Neural crest cell (in vitro differentiated cells): ENCODE measurements at places on chromosomes 6 and 20. TPM values are rescaled to one million over a fixed set of nuclear protein-coding genes. Genes with fewer than 3 reads are reported as not detected.

Gene COX4I2
- not detected in 2 replicates for total RNA-seq

DNA sequence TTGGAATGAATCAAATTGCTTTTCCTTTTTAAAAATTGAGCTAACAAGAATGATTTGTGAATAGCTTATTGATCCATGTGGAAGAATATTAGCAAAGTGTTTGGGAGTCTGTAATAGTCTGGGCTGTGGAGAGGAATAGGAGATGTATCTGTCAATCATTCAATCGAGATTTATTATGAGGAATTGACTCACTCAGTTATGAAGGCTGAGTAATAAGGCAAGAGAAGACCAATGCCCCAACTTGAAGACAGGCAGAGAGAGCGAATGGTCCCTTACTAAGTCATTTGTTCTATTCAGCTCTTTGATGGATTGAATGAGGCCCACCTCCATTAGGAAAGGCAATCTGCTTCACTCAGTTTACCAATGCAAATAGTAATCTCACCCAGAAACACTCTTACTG, 403.0 kb downstream of the CD83 start:
- no peak overlapping the region for H3K4me3 ChIP-seq
- H3K27ac ChIP-seq: no peak overlapping the region
- H3K27me3 ChIP-seq: no peaks in the 10 kb centered on the region
- DNase-seq: no peak
- H3K4me1 ChIP-seq: peaks cover 9% of the 10 kb centered on the region
- no peaks in the 10 kb centered on the region for H3K36me3 ChIP-seq

GRCh38 chr6:24240943-24241342, 114.9 kb downstream of the NRSN1 start:
- peaks cover 3% of the 10 kb centered on the region for H3K36me3 ChIP-seq
- DNase-seq: no peak
- H3K27me3 ChIP-seq: no peaks in the 10 kb centered on the region
- no peaks in the 10 kb centered on the region for H3K4me1 ChIP-seq
- H3K27ac ChIP-seq: no peak overlapping the region

Gene TBX18
- 0.27 and 0.47 TPM in 2 replicates for total RNA-seq

Gene CLIC5
- total RNA-seq: 0.20 TPM in 1 of 2 replicates, not detected in the other

- DNase-seq: no peak
- H3K4me1 ChIP-seq: peaks cover 44% of the 10 kb centered on the region
- peaks cover 2% of the 10 kb centered on the region for H3K36me3 ChIP-seq
- H3K4me3 ChIP-seq: no peak overlapping the region
- no peak overlapping the region for H3K27ac ChIP-seq
- no peaks in the 10 kb centered on the region for H3K27me3 ChIP-seq
Observed at GRCh38 chr20:44643596-44644229, 7.8 kb downstream of the ADA start.

DNA sequence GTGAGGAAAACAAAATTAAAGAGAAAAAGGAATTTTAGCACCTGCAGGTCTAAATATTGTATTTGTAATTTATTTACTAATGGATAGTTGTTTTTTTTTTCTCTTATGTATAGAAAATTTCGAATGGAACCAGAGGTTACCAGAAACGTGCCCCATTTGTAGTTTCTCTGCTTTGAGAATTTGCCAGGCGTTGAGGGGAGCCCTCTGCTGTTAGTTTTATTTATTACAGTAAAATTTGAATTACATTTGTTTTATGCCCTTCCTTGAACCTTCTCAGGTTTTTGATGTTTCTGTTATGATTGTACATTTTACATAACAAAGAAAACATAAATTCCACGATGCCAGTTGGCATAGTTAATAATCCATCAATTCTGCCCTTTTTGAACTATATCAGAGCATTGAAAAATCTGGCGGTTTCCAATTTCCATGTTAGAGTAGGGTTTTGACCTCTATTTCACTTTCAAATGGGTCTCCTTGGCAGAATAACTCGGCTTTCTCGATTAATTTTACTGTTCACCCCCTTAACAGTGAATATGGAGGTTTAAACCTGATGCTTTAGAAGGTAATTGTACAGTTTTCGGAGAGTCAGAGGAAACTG, 35.1 kb upstream of the RFPL4B start:
- no peak for DNase-seq
- H3K4me3 ChIP-seq: no peak overlapping the region
- no peaks in the 10 kb centered on the region for H3K36me3 ChIP-seq
- no peak overlapping the region for H3K27ac ChIP-seq
- no peaks in the 10 kb centered on the region for H3K27me3 ChIP-seq

- peak overlapping the region; percentile 100 for H3K4me3 ChIP-seq
- peak overlapping the region; percentile 97 for H3K27ac ChIP-seq
- H3K36me3 ChIP-seq: peaks cover under 1% of the 10 kb centered on the region
- peak; percentile 65 for DNase-seq
Observed at GRCh38 chr6:42452171-42453030, 675 bp upstream of the TRERF1 start.

GRCh38 chr6:163945808-163946207, 531.3 kb downstream of the QKI start:
- peaks cover 71% of the 10 kb centered on the region for H3K4me1 ChIP-seq
- no peaks in the 10 kb centered on the region for H3K36me3 ChIP-seq
- peak overlapping the region; percentile 5 for H3K4me3 ChIP-seq

- no peaks in the 10 kb centered on the region for H3K36me3 ChIP-seq
- peaks cover 14% of the 10 kb centered on the region for H3K4me1 ChIP-seq
- H3K27me3 ChIP-seq: no peaks in the 10 kb centered on the region
- DNase-seq: no peak
- no peak overlapping the region for H3K27ac ChIP-seq
Observed at GRCh38 chr20:46618316-46619100, 32.8 kb downstream of the SLC13A3 start.

GRCh38 chr6:125853756-125854155, 63.0 kb downstream of the NCOA7 start:
- H3K36me3 ChIP-seq: peaks cover 6% of the 10 kb centered on the region
- no peak overlapping the region for H3K4me3 ChIP-seq
- no peak overlapping the region for H3K27ac ChIP-seq

GRCh38 chr20:5913166-5913565, 37.2 kb downstream of the TRMT6 start:
- H3K27ac ChIP-seq: no peak overlapping the region
- DNase-seq: no peak
- peaks cover 20% of the 10 kb centered on the region for H3K4me1 ChIP-seq
- peaks cover 74% of the 10 kb centered on the region for H3K27me3 ChIP-seq
- H3K4me3 ChIP-seq: no peak overlapping the region

DNA sequence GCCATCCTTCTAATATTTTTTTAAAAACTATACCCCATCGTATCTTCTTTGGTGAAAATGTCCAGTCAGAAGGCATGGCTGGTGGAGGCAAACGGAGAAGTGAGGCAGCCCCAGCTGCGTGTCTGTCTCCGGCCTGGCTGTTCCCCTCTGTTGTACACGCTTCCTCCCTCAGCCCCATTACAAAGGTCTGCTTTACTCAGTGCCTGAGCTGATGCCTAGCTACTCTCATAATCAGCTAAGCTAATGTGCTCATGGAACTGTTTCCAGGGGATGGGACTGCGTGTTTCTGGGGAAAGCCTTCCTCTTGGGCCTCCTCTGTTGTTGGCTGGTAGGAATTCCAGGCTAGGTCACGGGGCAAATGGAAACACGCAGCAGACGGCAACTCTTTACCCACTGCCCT, 67.3 kb downstream of the PPP1R3G start:
- no peaks in the 10 kb centered on the region for H3K36me3 ChIP-seq
- H3K27me3 ChIP-seq: no peaks in the 10 kb centered on the region
- no peak overlapping the region for H3K27ac ChIP-seq
- H3K4me1 ChIP-seq: peaks cover 17% of the 10 kb centered on the region

Gene CYP21A2
- total RNA-seq: 0.23 TPM in 2 replicates
